Stimulated activated CD8-positive, alpha-beta memory T cell treated with anti-CD3 and anti-CD28 coated beads, Interleukin-2, amount 100 ng/mL, for 1 hour (primary cell): ENCODE measurements at places on chromosomes 1 and 21.

DNA sequence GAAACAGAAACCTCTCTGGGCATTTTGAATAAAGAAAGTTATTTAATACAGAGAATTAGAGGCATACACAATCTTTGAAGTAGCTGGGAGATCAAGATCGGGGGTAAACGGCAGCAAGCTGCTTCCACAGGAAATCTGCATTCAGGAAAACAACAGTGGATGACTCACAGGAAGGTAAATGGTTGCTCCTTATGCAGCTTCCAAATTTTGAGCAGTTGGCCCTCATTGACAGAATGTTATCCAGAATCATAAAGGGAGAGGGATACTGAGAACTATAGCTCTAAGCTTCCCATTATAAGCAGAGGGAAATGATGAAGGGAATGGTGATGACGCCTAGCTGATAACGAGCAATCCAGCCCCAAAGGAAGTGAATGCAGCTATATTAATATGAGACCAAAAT lies 28.6 kb downstream of the ZMYND12 start:
- DNase-seq: no peak

DNA sequence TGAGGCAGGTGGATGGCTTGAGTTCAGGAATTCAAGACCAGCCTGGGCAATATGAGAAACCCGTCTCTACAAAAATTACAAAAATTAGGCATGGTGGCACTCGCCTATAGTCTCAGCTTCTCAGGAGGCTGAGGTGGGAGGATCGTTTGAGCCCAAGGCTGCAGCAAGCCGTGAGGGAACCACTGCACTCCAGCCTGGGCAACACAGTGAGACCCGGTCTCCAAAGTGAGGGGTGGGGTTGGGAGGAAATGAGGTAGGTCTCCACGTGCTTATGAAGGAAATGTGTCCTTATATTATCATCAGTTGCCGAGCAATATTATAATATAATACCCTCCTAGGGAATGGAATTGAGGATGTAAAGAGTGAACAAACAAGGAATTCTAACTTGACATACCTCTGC lies 2.7 kb downstream of the TMEM50B start:
- DNase-seq: no peak

GRCh38 chr1:208219659-208220282 lies 24.4 kb downstream of the PLXNA2 start:
- no peak for DNase-seq

DNA sequence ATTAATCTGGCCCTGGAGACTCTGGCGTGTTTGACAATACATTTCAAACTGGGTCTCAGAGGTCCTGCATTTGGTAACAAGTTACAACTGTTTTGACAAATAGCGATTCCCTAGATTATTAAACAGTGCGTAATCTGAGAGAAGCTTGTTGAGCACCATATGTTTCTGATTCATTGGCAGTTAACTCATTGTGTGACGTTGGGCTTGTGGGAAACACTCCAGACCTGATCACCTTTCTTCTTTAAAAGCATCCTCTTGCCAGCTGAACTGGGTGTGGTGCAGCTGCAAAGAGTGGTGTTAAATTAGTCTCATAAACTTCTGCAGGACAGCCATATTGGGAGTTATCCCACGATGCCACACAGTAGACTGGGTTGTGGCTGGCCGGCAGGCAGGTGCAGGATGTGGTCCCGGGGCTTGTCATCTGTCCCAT lies 82.7 kb downstream of the CDC7 start:
- DNase-seq: no peak

GRCh38 chr1:170700842-170701615 lies 37.1 kb downstream of the PRRX1 start:
- no peak for DNase-seq

DNA sequence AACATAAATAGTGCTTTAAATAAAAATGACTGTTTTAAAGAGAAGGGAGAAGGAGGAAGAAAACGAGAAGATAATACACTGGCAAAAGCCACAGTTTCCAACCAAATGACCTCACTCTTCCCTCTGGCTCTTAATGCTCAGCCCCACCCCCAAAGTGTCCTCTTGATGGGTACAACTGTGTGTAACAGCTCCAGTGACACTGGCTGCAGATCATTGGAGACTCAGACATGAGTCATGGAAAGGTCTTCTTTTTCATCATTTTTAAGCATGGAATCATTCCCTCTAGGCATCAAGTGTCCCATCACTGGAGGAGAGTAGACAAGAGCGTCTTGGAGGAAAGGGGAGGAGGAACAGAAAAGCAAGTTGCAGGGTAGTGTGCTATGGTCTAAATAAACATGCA lies 333.0 kb downstream of the PAPPA2 start:
- DNase-seq: no peak

GRCh38 chr1:4033129-4033676 lies 133.1 kb upstream of the C1orf174 start:
- no peak for DNase-seq

DNA sequence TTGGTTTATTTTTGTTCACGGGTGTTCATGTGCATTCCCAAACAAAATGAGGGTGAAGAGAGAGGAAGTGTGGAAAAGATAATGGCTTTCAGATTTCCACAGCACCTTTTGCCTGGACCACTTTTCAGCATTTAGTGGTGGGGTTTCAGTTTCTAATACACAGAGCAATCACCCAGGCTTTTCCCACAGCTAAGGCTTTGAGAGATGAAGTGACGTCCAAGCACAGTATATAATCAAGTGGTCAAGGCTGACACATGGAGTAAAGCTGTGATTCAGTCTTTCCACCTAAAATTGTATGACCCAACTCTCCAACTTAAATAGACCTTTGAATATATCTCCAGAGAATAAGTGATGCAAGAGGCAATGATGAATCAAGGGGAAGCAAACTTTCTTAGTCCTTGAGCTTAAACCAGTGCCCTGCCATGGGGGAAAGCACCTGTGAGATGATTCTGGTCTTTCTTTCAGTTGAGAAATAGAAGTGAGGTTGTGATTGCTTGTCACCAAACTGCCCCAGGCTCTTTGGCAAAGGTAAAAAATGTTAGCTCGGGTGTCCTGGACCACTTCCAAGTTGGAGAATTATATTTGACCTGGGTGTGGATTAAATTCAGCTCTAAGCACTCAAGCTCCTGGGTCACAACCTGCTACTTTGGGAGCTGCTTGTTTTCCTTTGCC lies 2.4 kb upstream of the PIK3R3 start:
- DNase-seq: no peak

- no peak for DNase-seq
These were observed 252.5 kb downstream of the SIPA1L2 start for GRCh38 chr1:232377494-232377770.

DNA sequence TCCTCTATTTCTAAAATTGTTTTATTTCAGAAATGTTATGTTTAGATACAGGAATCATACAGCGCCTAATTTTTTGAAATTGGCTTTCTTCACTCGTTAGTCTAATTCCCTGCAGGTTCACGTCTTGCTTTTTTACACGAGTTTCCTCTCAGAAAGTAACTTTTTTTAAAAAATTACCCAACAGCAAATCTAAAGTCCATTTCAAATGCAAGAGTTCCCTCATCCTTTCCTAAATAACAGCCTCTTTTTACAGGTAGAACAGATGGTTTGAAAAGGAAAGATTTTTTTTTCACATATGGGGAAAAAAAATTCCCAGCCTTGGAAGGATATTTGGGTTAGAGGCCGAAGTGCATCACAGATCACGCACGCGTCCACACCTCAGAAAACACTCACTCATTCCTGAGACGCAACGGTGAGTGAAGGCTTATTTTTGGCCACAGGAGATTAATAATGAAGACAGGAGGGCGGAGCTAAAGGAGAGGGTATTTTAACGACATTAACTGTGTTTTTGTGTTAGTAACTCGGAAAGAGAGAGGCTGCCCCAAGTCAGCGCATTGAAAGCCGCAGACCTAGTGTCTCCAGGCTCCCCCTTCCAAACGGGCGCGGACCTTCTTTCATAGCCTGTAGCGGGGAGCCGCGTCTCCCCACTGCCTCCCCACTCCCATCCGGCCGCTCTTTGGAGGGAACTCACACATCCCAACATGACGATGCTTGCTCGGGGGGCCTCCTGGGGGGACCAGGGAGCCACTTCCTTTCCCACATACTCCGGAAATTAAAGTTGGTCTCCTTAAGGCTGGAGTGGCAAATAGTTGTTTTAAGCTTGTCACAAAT lies 969 bp upstream of the RIPK4 start:
- no peak for DNase-seq

- no peak for DNase-seq
These were observed 15.3 kb upstream of the KLHDC8A start for GRCh38 chr1:205371871-205372660.

DNA sequence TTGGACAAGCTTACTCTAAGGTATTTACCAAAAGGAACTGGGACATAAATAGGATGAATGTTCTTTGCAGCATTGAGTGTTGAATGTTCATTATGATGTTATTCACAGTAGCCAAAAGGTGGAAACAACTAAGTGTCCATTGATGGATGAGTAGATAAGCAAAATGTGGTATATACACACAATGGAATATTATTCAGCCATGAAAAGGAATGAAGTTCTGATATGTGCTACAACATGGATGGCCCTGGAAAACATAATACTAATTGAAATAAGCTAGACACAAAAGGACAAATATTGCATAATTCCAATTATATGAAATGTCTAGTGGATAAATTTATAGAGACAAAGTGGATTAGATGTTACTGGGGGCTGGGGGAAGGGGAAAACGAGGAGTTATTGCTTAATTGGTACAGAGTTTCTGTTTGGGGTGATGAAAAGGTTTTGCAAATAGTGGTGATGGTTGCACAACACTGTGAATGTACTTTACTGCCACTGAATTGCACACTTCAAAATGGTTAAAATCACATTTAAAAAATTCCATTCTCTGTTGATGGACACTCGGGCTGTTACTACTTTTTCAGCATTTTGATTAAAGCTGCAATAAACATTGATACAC lies 2.9 kb downstream of the MTARC1 start:
- no peak for DNase-seq

DNA sequence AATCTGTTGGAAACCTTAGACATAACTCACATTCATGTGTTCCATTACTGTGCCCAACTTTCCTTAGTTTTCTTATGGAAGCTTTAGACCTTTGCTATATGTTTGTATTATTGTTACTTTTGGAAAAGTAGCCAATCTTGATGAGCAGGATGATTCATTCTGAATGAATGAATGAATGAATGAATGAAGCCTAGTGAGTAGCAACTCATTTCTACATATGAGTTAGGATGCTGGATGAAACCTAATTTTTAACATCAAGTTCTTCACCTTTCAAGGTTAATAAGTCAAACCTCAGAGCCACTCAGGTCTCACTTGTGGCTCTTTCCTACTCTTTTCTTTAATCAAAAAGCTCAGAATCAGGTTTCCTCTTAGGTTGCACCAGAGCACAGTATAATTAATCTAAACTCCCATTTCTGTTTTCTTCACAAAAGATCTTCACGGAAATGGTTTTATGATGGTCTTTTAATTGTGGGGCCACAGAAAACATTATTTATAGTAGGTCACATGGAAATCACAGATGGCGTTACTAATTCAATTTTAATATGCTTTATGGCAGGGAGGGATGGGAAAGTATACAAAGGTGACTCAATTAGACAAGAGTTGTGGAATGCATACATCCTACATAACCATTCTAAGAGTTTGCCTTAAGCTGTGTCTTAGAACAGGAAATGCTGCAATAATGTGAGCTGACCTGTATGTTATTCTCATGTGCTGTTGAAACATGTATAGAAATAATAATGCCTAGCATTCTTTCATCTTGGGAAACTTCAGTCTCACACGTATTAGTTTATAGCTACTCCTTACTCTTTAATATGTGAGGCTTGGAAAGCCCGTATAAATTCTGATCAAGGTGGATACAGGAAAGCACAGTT lies 4.5 kb upstream of the DDX59 start:
- no peak for DNase-seq

DNA sequence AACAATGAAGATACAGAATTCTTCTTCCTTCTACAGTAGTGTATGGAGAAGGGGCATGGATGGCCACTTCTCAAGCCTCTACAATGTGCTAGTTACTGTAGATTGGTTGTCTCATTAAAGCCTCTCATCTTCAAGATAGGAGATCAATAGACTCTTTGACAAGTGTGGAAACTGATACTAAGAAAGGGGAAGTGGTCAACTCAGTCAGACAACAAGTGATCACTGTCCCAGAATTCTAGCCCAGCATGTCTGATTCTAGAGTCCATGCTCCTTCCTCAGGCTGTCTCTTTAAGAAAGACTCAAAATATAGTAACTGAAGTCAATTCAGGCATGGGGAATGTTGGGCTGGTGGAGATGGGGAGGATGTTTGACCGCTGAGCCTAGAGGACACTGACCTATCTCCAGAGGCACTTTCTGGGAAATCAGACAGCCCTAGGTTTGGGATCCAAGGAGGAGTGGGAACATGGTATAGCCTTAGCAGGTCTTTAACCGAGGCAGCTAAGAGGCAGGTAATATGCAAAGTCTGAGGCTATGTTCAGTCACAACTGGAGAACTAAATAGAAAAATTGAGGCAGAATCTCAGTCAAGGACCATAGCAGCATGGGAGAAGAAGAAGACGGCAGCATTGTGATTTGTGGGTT lies 39.3 kb upstream of the EYA3 start:
- DNase-seq: no peak

DNA sequence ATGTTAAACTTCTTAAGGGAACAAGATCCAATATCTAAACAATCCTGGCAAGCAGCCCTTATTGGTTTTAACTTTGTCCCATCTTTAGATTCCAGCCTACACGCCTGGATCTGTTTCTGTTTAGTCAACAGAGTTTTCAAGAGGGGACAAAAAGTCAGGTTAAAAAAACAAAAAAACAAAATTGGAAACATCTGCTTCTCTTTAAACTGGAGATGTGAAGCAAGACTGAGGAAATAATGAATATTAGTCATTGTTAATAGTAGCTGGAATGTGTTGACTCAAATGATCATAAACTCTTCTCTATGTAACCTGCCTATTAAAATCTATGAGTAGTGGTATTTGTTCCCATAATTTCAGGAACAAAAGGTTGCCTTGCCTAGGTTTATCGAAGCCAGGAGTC lies 55.0 kb downstream of the NID1 start:
- no peak for DNase-seq

GRCh38 chr1:167304165-167304564 lies 83.5 kb downstream of the POU2F1 start:
- DNase-seq: no peak

DNA sequence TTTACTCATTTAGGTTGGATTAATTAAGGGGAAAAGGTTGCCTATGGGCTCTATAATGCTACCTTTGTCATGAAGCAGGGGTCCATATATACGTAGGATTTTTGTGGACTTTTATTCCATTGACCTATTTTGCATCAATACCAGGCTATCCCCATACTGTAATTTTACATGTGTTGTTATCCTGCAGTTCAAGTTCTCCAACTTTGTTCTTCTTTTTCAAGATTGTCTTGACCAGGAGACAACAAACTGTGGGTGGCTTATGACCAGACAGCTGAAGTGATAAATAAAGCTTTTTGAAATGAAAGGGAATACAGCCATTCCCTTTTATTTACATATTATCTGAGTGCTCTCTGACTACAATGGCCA lies 345.7 kb downstream of the BARHL2 start:
- no peak for DNase-seq

- no peak for DNase-seq
These were observed 17.2 kb upstream of the SYNC start for GRCh38 chr1:32719681-32720275.

- no peak for DNase-seq
These were observed 602 bp downstream of the KIAA0319L start for GRCh38 chr1:35556484-35557117.

GRCh38 chr1:53681351-53681976 lies 57.5 kb downstream of the GLIS1 start:
- DNase-seq: no peak

GRCh38 chr1:178461104-178461503 lies 35.7 kb downstream of the CLEC20A start:
- DNase-seq: no peak

GRCh38 chr1:162381941-162382750 lies 618 bp downstream of the C1orf226 start:
- DNase-seq: no peak
